ENCODE measurements at places on chromosomes 2 and 18.

GRCh38 chr2:14720319-14720718 is 87.8 kb downstream of the LRATD1 start:
- no peak for DNase-seq

DNA sequence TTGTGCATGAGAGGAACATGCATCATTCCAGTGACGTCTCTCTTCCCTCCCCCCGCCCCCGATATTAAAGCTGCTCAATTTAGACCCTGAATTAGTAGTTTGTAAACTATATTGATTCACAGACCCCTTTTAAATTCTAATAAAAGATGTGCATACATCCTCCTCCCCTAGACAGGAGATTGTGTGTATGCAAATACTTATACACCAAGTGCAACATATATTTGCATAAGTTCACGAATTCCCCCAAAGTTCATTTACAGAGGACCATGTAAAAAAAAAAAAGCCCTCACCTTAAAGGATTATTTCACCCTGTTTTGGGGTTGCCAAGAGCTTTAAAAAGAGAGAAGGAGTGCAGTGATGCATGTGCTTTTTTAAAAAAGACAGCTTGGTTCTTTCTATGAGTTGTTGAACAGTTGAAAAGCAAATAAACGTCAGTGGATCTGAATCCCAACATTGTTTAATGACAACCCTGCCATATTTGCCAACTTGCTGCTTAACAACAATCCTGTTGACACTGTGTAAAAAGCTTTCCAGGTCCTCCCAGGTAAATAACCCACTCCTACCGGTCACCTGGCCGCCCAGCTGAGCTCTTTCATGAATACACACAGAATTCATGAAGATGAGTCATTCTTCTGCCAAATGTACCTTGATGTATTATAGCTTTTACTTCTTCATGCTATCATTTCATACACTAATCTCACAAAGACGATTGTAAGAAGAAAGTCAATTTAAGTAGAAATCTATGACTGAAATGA is 211.5 kb downstream of the IKZF2 start:
- DNase-seq = no peak

DNA sequence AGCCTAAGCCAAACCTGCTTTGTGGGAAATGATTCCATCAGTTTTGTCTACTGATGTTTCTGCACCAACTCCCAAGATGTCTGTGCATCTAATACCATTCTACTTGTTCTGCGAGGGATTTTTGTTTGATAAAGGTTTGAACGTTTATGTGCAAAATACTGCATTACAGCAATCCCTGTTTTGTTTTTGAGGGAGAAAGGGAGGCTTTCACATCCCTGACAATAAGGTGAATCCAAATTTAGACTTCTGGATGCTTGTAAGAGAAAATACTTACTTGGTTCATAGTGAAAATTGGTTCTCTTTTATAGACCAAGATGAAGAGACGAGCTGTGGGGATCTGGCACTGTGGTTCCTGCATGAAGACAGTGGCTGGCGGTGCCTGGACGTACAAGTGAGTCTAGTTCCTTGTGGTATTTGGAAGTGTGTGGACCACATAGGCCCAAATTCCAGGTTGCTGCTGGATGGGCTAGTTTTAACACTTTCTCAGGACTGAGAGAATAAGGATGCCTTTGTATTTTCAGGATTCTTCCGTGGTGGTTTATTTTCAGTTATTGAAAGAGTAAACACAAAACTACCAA is 1.1 kb downstream of the RPL37A start:
- DNase-seq = no peak

GRCh38 chr2:26542194-26542455 is 64.2 kb upstream of the OTOF start:
- DNase-seq = no peak

DNA sequence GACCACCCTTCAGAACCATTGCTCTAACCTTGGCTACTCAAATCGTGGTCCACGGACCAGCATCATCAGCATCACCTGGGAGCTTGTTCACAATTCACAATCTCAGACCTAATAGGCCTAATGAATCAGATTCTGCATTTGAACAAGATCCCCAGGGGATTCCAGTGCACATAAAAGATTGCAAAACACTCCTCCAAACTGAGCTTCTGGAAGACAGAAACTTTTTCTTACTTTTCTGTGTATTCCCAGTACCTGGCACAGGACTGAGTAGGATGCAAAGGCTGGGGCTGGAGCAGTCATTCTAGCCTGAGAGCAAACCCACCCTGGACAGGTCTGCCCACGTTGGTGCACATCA is 115.1 kb upstream of the COPS8 start:
- DNase-seq = no peak

DNA sequence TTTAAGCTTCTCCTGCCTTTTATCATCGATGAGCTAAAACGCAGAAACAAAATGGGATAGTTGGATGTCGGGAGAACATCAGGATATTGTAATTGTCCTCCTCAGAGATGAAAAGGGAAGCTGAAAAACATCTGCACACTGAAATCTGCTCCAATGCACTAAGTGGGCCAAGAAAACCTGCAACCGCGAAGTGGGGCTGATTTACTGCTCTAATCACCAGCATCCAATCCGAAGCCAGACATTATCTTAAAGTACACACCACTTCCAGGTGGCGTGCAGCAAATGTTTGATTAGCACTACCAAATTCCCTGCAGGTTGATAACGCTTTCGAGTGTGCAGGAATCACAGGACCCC is 230.3 kb upstream of the SLC14A2 start:
- DNase-seq = peak; percentile 32

GRCh38 chr2:201854841-201855240 is 48.5 kb downstream of the CDK15 start:
- no peak for DNase-seq

DNA sequence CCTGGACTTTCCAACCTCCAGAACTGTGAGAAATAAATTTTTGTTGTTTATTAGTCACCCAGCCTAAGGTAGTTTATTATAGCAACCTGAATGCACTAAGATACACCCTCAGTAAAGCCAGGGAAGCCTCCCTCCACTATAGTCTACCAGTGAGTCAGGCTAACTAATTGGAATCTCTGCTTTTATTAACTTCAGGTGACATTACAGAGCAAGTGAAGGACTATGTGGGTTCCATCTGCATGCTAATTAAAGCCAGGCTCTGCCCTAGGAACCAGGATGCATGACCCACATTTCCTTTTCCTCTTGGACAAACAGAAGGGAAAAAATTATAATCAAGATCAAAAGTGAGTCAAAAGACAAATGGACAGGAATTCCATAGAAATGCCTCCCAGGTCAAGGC is 56.1 kb downstream of the ZC3H8 start:
- DNase-seq = no peak

- no peak for DNase-seq
These were observed 680.1 kb upstream of the ZEB2 start for GRCh38 chr2:145199827-145200706.

- DNase-seq = no peak
These were observed 78.2 kb downstream of the SH3RF3 start for GRCh38 chr2:109207176-109207575.

DNA sequence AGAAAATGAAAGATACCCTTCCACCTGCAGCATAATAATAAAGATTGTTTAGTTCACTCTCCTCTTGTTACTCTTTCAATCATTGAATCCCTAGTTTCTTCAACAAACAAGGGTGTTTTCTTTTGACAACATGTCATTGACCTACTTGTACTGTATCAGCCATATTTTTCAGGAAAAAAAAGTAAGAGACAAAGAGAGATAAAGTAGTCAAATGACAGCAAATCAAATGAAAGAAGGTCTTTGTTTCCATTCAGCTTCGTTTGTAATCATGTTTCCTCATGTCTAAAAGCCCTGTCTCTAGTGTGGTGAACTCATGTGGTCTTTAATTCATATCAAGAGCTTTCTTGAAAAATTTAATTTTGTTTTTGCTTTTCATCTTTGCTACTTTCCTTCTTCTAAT is 557.8 kb upstream of the LRATD1 start:
- DNase-seq = no peak

- no peak for DNase-seq
These were observed 47.4 kb downstream of the DNAJC10 start for GRCh38 chr2:182763311-182763912.

GRCh38 chr2:61949714-61950560 is 44.5 kb downstream of the COMMD1 start:
- no peak for DNase-seq

DNA sequence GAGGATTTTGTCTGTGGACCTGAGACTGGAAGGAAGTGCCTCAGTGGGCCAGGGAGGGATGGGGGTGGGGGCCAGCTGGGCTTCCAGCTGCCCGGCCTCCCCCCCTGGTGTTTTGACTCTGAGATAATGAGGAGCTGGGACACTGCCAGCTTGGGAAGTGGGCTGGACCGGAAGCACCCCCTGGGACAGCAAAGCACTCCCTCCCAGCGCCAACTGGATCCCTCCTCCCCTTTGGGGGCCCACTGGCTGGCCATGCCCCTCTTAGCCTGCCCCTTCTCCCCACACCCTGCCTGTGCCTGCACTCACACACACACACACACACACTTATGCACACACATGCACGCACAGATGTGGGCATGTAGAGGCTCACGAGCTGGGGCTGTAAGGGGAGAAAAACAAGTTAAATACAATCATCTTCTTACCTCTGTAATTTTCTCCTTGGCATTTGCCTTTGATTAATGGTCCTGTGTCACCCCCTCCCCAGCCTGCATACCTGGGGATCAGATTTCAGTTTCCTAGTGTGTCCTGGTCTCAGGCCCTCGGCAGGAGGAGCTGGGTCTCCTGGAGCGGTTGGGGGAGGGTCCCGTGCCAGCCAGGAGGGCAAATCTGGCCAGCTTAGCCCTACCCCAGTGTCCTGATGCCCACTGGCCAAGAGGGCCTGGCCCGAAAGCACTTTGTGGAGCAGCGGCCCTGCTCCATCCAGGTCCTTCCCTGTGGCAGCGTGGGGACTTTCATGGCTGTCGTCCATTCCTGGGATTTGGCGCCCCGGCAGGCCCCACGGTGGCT is 3.6 kb downstream of the ITM2C start:
- DNase-seq = no peak

DNA sequence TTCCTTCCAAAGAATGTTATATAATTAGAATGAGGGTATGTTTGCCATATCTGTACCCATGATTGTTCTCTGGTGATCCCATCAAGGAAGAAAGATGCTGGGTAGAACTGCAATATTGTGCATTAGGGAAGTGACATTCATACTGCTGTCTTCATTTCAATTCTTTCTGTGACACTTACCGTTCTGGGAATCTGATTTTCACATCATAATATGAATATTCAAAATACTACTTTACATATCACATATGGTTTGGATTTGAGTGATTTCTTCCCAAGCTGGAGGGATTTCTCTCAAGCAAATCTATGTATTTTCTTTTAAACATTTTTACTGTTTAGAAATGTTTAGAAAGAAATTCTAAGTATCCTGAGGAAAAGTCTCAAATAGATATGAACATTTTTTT is 168.4 kb upstream of the DDX18 start:
- no peak for DNase-seq

DNA sequence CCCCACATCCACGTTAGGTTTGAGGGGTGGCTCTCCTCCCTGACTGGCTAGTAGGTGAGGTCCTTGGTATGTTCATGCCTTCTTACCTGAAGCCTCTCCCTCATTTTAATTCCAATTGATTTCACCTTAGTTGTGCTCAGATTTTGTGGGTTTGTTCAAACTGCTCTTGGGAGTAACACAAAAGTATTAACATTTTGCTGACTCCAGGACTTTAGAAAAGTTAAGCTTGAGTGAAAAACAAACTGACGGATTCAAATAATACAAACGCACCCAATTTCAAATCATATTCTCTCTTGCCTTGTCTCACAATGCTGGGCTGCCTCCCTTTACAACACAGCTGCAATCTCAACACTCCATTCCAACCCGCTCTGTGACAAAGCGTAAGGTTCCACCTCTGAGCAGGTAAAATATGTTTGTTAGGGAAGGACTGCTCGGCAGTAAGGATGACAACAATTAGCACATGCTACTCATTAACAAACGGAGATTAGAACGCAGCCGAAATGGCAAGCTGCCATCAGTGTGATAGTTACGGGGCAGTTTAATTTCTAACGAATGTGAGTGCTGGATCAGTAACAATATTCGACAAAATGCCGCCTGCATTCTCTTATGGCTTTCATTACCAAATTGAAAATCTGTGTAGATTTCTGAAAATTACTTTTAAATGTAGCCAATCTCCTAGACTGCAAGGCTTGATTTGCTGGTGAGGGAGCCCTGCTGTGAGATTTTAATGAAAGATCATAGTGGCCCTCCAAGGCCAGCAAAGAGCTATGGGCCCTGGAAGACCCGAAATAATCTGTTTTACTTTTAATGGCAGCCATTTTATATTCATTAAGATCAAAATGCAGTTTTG is 730.6 kb upstream of the FANCL start:
- no peak for DNase-seq

- DNase-seq = no peak
These were observed 30.0 kb upstream of the BARD1 start for GRCh38 chr2:214839464-214839863.

GRCh38 chr2:41698678-41699422 is 349.0 kb upstream of the PKDCC start:
- DNase-seq = peak; percentile 71

GRCh38 chr18:55318951-55319441 is 269.0 kb downstream of the TCF4 start:
- DNase-seq = no peak

GRCh38 chr2:157732596-157732995 is 103.9 kb upstream of the ACVR1C start:
- DNase-seq = no peak

GRCh38 chr2:75640621-75641121 is 5.9 kb upstream of the MRPL19 start:
- peak; percentile 77 for DNase-seq

GRCh38 chr2:234300932-234301823 is 195.7 kb downstream of the ARL4C start:
- DNase-seq = no peak

GRCh38 chr2:113826346-113827285 is 63.3 kb upstream of the ACTR3 start:
- no peak for DNase-seq

- no peak for DNase-seq
These were observed at the start of gene SIX3 for GRCh38 chr2:44941551-44942234. Gene SIX3 (plus strand): TSS chr2:44941702. CDS start chr2:44942105, 403 bp downstream.

DNA sequence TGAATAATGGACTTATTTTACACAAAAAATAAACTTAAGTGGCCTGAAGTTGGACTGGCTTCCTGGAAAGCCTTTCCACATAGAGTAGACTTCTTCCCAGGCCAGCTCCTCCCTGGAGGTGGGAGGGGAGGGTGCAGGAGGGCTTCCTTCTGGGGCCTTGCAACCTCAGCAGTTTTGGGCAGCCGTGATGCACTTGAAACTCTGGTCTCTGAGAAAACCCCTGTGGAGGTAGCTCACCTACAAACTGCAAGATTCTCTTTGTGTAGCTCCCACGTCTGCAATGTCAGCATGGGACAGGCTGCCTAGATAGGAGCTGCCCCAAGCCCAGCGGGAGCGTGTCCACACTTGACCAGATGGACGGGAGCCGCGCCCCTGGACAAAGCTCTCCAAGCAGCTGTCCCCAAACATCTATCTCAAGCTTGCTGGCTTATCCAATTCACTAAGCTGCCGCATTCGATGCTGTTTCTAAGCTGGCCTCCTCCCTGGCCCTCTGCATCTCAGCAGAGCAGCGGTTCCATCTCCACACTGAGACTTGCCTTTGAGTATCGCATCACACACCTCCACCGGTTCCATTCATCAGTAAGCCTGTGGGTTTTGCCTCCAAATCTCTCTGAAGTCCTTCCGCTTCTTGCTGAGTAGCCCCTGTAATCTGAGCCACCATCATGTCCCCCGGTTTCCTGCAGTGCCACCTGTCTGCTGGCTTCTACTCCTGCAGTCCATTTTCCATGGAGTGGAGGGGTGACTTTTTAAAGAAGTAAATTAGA is 1.6 kb upstream of the LPIN1 start:
- peak; percentile 43 for DNase-seq
